ENCODE measurements at places on chromosomes 3 and 15.

GRCh38 chr3:124883766-124884473 is 3.2 kb downstream of the ITGB5 start:
- DNase-seq: peak; percentile 60

DNA sequence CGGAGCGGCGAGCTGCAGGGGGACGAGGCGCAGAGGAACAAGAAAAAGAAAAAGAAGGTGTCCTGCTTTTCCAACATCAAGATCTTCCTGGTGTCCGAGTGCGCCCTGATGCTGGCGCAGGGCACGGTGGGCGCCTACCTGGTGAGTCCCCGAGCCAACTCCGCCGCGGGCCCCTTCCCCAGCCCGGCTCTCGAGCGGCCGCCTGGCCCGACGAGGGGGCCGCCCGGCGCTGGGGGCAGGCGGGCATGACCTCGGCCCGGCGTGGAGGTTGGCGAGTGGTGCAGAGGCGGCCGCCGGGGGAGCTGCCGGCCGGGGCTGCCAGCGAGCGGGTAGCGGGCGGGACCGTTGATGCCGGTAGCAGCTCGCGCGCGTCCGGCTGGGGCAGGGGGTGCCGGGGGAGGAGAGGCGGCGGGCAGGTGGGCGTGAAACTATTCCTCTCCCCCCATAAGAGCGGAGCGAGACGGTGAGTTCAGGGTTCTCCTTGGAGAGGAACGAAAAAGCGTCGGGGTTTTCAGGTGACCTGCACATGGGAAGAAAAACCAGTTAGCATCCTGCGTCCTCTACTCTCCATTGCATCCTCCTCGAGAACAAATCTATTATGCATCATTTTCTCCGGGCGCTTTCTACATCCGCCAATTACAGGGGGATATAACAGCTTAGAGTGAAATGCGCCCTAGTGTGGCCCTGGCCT is 585 bp downstream of the SLCO3A1 start:
- no peak for DNase-seq

GRCh38 chr15:57427367-57427821 is 51.1 kb downstream of the CGNL1 start:
- DNase-seq: no peak

GRCh38 chr3:162704799-162705385 is 1208.3 kb downstream of the OTOL1 start:
- no peak for DNase-seq

DNA sequence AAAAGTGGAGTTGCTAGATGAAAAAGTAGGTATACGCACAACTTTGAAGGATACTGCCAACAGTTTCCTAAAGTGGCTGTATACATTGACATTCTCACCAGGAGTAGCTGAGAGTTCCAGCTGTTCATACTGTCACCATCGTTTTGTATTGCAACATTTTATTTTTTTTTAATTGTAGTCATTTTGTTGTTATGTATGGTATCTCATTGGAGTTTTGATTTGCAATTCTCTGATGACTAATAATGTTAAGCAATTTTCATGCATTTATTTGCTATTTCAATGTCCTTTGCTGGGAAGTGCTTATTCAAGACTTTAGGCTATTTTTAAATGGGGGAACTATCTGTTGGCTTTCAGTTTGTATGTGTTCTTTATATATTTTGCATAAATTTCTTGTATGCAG is 185.1 kb upstream of the TGFBR2 start:
- DNase-seq: peak; percentile 45

DNA sequence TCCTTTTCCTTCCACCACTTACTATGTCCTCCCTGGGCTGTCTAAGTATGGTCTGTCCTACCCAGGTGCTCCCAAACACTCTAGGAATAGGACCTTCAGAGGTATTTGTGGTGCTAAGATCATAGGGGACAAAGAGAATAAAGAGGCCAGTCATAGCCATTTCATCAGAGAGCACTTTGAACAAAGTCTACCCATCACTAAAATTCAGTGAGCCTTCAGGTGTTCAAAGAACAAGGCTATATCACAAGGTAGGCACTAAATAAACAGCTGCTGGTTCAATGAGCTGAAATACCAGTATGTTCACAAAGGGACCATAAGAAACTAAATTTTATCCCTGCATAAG is 38.8 kb downstream of the NBEAL2 start:
- DNase-seq: no peak
